ENCODE measurements at places on chromosomes 12 and 14.

DNA sequence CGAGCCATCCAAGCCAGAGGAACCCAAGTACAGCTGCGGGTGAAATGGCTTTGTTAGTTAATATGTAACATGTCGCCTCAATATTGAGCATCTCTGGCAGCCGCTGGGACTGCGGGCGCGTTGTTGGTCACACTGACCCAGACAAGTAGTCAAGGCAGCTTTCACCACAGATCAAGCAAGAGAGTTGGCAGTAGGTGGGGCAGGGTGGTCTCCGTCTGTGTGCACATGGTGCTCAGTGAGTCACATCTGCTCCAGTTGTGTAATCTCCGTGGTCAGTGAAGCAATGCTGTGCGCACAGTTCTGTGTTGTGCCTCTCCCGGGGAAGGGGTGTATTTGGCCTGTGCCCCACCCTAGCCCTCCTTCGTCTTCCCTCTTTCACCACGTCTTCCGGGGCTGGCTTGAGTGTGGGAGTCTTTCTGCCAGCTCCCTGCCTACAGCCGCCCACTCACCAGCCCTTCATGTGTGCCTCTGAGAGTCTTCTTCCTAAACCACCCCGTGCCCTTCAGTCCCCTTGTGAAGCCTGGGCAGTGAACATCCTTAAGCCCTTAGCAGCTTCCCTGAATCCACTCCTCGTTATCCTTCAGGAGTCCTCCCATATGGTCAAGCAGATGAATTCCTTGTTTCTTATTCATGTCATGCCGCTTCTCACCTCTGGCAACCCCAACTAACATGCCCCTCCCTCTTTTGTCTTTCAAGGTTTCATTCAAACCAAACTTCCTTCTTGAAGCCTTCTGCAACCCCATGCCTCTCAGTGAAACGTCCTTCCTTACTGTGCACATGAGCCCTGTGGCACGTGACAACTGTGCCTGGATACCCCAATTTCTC lies 242.1 kb downstream of the CACNA1C start:
- no peak for DNase-seq

GRCh38 chr14:63764103-63764502 lies 36.2 kb upstream of the SGPP1 start:
- DNase-seq = no peak

- no peak for DNase-seq
These were observed 4.7 kb upstream of the RHOF start for GRCh38 chr12:121797937-121798786.

DNA sequence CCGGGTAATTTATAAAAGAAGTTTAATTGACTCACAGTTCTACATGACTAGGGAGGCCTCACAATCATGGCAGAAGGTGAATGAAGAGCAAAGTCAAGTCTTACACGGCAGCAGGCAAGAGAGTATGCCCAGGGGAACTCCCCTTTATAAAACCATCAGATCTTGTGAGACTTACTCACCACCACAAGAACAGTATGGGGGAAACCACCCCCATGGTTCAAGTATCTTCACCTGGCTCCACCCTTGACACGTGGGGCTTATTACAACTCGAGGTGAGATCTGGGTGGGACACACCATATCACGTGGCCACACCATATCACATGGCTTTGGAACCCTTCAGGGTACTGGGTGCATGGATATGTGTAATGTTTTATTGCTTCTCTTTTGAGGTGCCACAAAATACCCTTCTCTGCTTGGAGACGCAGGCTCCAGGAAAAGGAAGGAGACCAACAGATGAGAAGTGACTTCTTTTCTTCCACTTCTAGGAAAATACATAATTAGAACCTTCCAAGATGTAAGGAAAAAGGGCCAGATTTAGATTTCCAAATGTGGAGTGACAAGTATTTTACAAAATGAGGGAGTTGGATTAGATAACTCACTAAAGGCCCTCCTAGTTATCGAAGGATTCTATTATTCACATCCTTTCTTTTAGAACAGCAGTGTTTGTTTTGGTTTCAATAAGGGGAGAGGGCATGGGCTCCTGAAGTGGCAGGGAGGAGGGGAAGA lies 33.1 kb upstream of the ETFBKMT start:
- no peak for DNase-seq

- DNase-seq = no peak
These were observed 200.7 kb downstream of the SLC2A13 start for GRCh38 chr12:39905152-39905551.

- DNase-seq = no peak
These were observed 38.7 kb upstream of the DUSP6 start for GRCh38 chr12:89390802-89391673.

GRCh38 chr12:57772429-57773322 lies at the start of gene EEF1AKMT3:
EEF1AKMT3 (plus strand) TSS chr12:57772614; CDS start chr12:57772725, 111 bp downstream.
- no peak for DNase-seq

DNA sequence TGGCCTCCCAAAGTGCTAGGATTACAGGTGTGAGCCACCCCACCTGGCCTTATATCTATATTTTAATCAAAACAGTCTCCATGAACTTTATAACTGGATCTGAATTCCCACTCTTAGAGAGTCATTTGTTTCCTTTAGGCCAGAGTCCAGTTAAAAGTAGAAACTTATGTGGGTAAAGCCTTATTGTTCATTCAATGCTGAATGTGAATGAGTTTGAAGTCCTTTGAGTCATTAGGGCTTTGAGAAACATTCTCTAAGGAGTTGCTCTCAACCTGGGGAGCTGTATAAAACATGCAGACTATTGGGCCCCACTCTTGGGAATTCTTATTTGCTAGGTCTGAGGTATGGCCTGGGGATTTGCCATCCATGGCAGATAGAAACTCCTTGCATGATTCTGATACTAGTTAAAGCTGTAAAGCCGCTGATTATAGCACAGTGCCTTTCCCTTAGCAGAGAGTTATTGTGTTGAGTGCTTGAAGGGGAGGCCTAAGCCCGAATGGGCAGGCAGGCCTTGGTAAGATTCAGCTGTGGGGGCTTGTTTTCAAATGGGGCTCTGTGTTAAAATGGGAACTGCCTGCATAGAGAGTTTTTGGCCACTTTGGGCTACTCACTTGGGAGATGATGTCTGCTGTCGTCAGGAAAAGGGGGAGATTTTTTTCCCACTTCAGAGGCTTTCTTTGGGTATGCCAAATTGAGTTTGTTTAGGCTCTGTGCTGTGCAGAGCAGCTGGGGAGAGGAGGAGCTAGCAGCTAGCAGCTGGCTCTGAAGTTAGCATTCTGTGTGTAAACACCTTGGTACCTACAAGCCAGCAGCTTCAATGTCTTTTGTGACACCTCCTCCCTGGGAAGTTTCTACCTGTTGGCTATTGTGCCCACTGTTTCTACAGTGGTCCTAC lies 117.5 kb downstream of the DACT1 start:
- DNase-seq = no peak

GRCh38 chr14:103502877-103503276 lies 19.8 kb downstream of the CKB start:
- no peak for DNase-seq

DNA sequence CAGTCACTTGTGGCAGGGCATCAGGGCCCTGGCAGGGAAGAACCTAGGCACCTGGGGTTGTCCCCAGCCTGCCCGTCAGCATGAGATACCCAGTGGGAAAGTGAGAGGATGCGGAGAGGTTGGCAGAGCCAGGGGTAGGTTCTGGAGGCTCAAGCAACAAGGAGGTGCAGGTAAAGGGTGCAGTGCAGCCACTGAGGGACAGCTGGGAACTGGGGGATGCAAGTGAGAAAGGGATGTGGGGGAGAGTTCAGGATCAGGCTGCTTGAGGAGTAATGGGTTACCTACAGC lies 18.7 kb downstream of the VASH1 start:
- no peak for DNase-seq

DNA sequence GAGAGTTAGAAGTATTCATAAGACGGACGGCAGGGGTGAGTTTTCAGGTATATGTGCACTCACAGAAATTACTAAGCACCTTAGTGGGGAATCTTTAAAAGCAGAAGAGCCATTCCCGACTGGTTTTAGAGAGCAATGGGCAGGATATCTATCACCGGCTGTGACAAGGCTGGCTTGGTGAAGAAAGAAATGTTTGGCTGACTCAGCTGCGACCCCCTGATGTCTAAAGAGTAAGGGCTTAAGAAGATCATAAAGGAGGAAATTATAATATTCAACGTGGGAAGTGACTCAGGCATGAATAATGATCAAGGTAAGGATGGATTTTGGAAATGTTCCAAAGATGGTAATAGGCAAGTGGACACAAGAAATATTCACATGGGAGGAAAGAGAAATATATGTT lies 407.6 kb downstream of the TMEM132D start:
- DNase-seq = no peak
